HEK293T (cell line): ENCODE measurements at places on chromosomes 6 and 20.

- DNase-seq, result no peak
These were observed 110.0 kb upstream of the RIN2 start for GRCh38 chr20:19648024-19648423.

DNA sequence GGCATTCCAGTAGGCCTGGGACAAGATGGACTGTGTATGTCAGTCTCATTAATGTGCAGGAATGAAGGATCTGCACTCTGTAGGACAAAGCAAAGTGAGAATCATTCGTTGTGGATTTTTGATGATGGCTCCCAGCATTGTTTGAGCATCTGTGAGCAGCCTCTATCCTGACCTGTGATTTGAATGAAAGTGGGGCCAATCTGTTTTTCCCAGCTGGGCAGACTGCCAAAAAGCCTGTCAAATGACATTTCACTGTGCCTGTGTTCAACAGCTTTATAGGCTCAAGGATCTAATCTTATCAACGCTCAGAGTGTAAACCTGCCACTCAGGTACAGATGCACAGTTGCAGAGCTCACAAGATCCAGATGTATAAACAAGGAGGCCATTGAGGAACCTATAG is 86.7 kb upstream of the SYNDIG1 start:
- no peak for DNase-seq

GRCh38 chr6:13412639-13413465 is 74.5 kb downstream of the GFOD1 start:
- DNase-seq, result no peak

GRCh38 chr6:118586746-118587485 is 38.8 kb downstream of the PLN start:
- no peak for DNase-seq

DNA sequence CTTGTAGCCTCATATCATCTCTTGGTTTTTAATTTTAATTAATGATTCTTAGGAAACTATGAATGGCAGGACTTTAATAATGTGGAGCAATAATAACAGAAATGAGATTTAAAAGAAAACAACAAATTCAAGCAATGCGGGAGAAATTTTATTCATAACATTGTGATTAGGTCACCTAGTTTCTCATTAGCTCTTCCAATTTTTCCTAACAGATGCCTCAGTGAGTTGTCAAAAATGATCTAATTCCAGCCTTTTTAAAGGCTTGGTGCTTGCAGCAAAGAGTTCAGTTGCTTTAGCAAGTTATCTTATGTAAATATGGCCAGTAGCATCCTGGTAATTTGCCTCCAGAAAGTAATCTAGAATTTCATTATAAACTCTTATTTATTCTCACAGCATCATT is 20.4 kb downstream of the PDE7B start:
- no peak for DNase-seq

- no peak for DNase-seq
These were observed 204.1 kb downstream of the SIM1 start for GRCh38 chr6:100260584-100260983.

- DNase-seq, result no peak
These were observed 133.5 kb upstream of the CLDN20 start for GRCh38 chr6:155130161-155130853.

DNA sequence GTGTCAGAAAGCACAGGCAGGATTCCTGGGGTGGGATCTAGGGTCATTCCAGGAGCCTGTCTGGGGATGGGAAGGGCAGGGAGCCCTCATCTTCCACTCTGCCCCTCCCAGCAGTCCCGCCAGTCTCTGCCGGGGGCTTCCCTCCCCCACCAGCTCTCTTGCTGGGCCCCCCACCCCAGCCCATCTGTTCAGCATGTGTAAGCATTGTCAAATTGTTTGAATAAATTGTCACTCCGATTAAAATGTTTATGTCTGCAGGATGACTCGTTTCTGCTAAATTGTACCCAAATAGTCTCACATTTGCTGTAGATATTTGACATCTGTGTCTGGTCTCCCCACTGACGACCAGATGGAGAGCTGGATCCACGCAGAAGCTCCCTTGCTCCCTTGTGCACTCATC is 257.6 kb downstream of the ANKRD60 start:
- DNase-seq, result no peak

DNA sequence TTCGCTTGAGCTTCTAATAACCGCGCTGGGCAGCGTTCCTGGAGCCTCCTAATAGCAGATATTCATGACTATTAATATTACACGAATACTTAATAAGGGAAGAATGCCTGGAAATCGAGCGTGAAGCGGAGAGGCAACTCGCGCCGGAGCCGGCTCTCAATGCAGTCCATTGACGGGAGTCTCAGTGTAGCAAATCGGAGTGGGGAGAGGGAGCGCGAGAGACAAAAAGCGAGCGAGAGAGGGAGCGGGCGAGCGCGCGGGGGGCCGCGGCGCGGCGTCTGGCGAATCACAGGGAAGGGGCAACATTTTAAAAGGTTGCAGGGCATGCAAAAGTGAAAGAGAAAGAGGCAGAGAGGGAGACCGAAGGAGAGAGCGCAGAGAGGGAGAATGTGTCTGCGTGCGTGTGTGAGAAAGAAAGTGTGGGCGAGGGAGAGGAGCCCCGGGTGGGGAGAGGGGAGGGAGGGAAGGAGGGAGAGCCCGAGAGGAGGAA is 2.9 kb downstream of the TFAP2A start:
- no peak for DNase-seq

DNA sequence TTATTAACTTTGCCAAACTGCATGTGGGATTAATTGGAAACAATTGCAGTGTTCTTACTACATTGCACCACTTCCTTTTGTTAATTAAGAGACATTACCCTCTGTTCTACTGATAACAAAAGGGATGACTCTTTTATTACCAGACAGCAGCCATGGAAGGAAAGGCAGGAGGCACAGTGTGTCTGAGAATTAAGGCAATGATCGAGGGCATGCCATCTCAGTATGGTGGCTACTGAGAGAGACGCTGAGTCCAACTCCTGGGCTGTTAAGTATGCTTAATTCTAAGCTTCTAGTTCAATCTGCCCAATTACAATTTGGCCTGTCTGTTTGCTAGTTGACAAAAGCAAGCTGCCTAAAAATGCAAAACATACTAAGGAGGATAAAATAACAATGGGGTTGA is 227.4 kb downstream of the PHACTR1 start:
- DNase-seq, result no peak

- DNase-seq, result no peak
These were observed 156.8 kb downstream of the DTNBP1 start for GRCh38 chr6:15506066-15506465.

DNA sequence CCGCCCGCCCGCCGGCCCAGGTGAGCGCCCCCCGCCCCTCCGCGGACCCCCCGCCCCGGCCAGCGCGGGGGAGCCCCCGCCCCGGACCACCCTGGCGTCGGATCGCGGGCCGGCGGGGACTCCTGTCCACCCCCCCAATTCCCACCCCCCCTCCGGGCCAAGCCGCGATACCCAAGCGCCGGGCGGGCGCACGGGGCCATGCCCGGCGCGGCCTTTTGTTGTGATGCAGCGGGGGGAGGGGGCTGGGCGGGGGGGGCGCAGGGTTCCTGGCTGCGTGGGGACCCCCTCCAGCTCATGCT is 245 bp downstream of the SRC start:
- DNase-seq, result no peak

GRCh38 chr6:81901551-81901966 is 149.1 kb upstream of the TENT5A start:
- DNase-seq, result no peak

DNA sequence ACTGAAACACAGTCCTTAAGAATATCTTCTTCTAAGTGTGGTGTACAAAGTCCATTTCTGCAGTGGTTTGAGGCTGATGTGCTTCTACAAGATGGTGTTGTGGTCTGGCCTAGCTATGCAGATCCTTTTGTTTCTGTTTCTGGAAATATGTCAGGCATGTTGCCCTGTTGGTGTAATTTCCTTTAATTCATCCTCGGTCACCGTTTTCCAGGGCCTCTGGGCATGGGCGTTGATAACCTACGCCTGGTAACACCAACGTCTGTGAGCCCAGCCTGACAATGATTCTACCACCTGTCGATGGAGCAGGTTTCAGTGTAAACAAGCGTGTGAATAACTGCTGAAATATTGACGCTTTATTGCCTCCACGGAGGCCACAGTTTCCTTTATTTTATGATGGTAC is 33.3 kb upstream of the AFDN start:
- no peak for DNase-seq

- DNase-seq, result no peak
These were observed 109.7 kb upstream of the GMDS start for GRCh38 chr6:2355150-2355549.

DNA sequence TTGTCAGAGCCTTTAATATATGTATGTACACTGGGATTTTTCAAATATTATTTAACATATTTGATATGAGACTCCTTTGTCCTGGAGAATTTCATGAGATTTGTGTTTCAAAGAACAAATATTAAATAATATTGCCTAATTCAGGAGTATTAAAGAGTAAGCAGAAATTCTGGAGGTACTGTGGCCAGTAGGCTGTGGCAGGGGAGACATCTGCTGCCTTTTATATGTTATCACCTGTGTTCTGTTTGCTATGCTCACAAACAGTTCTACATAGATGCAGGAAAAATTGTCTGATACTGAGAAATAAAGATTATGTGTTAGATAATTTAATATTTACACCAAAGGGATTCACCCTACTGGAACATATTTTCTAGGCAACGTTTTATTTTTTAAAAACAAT is 395.4 kb upstream of the SLC35B3 start:
- no peak for DNase-seq

DNA sequence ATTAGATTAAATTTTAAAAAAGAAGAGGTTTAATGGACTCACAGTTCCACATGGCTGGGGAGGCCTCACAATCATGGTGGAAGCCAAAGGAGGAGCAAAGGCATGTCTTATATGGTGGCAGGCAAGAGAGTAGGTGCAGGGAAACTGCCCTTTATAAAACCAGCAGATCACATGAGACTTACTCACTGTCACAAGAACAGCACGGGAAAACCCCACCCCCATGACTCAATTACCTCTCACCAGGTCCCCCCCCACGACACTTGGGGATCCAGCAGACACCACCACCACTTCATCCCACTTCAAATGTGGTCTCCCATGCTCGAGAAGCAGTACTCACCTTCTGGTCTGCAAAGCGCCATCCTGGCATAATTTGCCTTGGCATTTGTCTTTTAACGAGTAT is 24.6 kb downstream of the MTFR2 start:
- no peak for DNase-seq

- DNase-seq, result no peak
These were observed 938 bp downstream of the WRNIP1 start for GRCh38 chr6:2765896-2766766.

DNA sequence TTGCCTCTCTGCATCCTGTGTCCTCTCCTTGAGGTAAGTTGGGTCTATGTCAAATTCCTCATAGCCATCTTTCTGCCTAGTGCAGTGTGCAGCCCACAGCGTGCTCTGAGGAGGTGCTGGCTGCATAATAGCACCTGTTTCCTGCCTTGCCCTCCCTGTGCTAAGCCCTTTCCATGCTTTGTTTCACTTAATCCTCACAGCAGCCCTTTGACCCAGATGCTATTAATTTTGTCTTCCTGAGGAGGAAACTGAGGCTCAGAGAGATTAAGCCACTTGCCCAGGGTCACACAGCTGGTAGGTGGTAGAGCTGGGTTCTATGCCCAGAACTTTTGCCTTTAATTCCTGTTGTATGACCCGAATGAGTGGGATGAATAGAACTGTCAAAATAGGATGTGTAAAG is 13.5 kb downstream of the FAM83D start:
- no peak for DNase-seq

GRCh38 chr6:145267076-145267867 is 468.0 kb downstream of the EPM2A start:
- no peak for DNase-seq

GRCh38 chr6:43734294-43734665 is 35.7 kb upstream of the VEGFA start:
- no peak for DNase-seq

DNA sequence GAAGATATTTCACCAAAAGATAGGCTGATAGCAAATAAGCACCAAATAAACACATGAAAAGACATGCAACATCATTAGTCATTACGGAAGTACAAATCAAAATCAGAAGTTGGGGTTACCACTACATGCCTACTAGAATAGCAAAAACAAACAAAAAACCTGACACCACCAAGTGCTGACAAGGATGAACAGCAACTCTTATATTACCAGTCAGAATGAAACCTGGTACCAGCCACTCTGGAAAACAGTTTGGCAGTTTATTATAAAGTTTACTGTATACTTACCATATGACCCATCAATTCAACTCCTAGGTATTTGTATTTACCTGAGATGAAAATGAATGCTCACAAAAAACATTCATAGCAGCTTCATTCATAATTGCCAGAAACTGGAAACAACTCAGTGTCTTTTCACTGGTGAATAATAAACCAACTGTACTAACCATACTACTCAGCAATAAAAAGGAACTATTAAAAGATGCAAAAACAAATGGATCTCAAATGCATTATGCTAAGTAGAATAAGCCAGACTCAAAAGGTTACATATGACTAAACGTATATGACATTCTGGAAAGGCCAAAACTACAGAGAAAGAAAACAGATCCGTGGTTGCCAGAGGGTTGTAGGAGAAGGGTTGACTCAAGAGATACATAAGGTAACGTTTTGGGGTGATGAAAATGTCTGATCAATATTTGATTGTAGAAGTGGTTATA is 33.0 kb downstream of the NUP153 start:
- DNase-seq, result no peak

DNA sequence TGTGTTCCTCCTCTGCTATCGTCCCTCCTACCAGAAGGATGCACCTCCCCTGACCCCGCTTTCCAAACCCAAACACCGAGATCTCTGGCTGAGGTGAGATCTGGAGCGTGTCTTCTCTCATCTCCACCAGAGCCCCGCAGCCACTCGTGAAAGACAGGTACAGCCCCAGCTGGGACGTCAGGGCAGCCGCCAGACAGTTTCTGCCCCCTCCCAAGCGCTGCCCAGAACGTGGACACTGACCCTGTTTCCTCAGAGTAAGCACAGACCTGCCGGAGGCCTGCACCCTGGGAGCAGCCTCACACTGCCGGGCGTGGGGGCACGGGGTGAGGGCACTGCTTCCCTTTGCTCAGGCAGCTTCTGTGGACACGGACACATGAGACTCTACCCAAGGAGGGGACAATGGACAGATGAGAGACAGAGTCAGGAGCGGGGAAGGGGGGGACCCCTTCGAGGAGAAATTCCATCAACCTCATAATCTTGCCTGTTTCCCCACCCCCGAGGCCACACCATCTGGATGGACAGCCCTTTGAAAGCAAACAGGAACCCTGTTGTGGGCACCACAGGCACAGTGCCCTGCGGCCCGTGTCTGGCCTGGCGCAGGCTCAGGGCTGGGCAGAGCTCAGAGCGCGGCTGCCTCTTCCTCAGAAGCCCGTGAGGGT is 210.6 kb downstream of the DLL1 start:
- DNase-seq, result no peak

DNA sequence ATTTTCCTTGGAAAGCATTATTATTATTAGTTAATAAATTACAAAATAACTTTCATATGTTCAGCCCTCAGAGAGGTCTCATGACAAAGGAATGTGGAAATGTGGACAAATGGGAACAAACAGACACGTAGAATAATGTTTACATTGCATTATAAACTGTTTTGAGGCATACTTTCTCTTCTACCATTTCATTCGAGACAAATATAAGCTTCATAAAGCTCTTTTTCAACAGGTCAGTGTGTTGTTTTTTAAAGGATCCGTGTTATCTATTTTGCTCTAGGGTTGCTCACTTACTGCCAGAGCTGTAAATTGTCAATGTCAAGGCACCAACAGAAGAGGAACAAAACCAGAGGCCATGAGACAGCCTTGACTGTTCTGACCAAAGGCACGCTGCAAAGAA is 256.8 kb downstream of the PHACTR1 start:
- DNase-seq, result no peak

- DNase-seq, result peak; percentile 12
These were observed 158.2 kb upstream of the IMPG1 start for GRCh38 chr6:76230711-76231110.

- no peak for DNase-seq
These were observed 69.1 kb downstream of the NRSN1 start for GRCh38 chr6:24194978-24195700.
